ENCODE measurements at places on chromosomes 2 and 18.

DNA sequence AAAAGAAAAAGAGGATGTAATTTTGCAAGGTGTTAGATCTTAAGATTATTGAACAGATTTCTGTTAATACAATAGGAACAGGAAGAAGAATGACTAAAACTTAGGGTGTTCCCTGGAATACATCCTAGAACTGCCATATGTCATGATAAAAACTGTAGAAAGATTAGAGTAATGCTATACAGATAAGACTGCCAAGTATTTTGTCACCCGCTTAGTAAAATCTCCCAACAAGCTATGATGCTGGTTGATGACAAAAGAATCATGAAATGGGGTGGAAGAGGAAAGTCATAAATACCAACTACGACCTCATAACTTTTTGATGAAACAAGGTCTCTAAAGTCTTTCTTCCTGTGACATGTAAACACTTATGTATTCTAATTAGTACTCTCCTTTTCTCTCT lies 163.6 kb upstream of the COL3A1 start:
- DNase-seq: no peak

DNA sequence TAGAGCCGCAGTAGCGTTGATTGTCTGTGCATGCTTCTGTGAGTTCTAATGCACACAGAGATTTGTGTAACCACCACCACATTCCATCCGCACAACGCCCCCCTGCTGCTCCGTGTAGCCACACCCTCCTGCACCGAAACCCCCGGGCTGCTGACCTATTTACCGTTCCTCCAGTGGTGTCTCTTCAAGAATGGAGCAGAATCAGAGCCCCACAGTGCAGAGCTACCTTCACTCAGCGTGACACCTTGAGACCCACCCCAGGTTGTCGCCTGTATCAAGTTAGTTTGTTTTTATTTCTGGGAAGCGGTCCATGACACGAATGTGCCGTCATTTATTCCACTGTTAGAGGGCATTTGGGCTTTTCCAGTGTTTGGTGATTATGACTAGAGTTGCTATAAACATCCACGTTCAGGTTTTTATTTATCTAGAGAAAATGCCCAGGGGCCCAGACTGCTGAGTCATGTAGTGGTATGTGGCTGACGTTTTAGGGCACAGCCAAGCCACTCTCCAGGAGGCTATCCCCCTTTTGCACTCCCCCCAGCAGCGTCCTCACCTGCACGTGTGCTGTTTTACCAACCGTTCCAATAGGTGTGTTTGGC lies 266.8 kb downstream of the NDUFA10 start:
- no peak for DNase-seq

DNA sequence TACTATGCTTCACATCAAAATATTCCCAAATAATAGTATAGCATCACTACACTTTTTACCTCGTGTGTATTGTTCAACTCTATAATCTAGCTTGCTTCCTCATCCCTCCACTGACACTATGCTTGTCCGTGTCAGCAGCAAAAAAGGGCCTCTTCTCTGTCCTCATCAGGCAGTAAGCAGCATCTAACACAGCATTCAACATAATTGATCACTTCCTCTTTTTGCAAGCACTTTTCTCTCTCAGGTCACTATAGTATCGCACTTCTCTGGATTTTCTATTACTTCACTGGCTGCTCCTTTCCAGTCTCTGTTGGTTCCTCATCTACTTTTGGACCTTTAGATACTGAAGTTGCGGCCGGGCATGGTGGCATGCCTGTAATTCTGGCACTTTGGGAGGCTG lies 64.9 kb upstream of the ZSWIM2 start:
- DNase-seq: no peak

GRCh38 chr2:181683518-181684453 lies 3.5 kb upstream of the NEUROD1 start:
- no peak for DNase-seq

Measured in NCI-H1417 treated with DMSO at 0.1 percent for 48 hours (cell line).